Activated CD4-positive, alpha-beta T cell treated with anti-CD3 and anti-CD28 coated beads for 24 hours (primary cell): ENCODE measurements at places on chromosomes 1 and 21.

DNA sequence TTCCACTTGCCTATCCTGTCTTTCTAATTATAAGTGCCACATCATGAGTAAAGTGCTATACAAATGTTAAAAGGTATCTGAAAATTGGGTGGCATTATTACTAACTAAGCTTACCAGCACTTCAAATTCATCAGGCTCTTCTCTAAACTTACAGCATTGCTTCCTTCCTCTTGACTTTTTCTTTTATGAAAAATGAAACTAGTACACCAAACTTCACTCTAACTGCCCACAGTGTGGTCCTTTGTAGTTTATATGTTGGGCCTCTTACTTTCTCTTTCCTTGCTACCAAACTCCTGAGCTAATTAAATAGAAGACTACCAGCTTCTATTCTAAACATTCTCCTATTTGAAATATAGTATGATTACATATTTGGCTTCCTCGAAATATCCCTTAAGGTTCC lies 81.8 kb downstream of the NOTCH2 start:
- no peak for DNase-seq

DNA sequence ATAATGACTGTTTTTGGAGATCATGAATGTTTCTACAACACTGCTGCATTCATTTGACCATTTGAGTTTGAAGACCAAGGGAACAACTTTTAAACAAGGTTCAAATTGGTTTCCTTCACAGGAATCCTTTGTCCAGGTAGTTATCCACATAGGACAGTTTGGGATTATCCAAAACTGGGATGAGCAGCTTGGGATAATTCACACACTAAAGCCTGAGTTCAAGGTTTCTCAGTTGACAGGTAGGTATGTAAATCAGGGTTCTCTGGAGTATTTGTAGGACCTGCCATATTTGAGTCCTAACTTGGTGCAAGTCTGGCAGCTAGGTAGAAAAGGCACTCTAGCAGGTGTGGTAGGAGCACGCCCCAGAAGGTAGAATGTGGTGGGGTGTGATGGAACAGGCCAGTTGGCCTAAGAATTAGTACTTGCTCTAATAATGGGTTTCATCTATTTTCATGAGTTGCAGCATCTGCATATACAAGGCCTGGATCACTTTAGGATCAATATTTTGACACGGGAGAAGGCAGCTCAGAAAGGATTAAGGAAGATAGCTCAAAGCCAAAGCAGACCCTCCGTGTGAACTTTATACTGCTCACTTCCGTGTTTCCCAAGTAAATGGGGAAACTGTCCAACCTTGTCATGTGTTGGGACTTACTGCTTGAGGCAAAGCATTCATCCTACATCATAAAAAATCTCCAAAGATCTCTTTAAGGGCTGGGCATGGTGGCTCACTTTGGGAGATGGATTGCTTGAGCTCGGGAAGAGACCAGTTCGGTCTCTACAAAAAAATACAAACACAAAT lies 14.1 kb upstream of the RAB42 start:
- DNase-seq, result no peak

GRCh38 chr1:36772647-36773495 lies 261.4 kb downstream of the GRIK3 start:
- DNase-seq, result no peak

DNA sequence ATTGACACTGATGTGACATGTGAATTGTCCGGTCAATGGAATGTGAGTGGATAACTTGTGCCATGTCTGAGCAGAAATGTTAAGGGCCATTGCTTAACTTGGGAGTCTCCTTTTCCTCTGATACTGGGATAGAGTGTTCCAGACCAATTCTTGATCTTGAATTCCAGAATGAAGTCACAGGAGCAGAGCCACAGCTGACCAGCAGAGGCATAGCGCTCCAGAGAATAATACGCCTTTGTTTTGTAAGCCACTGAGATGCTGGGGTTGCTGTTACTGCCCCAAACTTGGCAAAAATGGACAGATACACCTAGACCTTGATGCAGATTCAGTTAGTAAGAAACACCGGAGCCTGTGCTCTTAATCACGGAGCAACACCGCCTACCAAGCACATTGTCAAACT lies 6.3 kb downstream of the KCNJ6 start:
- no peak for DNase-seq

- no peak for DNase-seq
Observed at GRCh38 chr1:224528900-224529299, 87.2 kb upstream of the CNIH3 start.

DNA sequence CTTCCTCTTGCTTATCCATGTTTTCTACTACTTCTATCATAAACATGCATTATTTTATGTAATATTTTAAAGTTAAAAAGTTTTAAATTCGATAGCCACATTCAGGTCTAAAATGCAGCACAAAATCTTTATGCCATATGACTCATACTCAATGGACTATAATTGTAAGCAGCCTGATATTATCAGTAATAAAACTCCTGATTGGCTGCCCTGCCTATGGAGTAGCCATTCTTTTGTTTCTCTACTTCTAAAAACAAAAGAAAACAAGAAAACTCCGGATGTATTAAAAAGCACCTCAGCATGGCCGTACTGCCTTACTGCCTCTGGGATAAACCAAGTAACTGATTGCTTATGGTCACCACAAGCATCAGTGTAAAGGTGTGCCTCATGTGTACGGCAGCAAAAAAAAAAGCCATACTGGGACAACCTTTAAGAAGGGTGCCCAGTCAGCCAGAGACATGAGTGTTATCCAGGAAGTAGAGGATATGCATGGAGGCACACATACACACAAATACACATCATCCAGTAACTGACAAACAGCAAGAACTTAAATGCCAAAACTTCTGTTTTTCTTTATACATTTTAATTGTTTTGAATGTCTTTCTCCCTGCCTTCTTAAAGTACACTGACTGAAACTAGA lies 9.2 kb downstream of the SLC35D1 start:
- DNase-seq, result no peak

DNA sequence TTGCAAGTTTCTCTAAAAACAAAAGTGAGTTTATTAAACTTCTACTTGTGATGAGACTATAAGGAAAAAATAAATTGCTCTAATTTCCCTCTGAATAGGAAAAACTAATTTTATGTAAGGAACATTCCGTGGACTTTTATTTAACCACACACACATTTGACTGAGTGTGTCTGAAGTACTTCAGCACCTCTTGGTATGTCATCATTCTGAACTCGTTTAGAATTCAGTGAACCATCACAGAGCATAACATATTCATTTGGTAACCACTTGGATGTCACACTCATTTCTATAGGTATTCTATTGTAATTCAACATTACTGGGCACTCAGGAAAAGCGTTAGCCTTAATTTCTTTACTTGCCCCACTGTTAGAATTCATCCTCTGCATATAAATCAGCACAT lies 79.1 kb downstream of the RGS21 start:
- no peak for DNase-seq

DNA sequence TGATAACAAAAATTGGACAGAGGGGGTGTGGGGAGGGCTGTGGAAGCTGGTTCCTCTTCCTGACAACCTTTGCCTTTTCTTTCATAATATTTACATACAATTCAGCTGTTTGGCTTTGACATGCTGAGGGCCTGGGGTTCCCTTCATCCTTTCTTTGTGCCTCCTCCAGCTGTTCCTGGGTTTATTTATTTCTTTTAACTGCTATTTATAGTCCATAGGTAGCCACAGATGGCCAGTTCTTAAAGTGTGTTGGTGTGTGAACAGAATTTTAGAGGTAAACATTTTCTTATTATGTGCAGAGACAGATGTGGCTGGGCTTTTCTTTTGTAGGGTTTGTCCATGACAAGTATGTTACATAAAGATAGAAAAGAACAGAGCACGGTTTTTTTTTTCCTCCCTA lies 34.1 kb upstream of the CNIH3 start:
- no peak for DNase-seq

DNA sequence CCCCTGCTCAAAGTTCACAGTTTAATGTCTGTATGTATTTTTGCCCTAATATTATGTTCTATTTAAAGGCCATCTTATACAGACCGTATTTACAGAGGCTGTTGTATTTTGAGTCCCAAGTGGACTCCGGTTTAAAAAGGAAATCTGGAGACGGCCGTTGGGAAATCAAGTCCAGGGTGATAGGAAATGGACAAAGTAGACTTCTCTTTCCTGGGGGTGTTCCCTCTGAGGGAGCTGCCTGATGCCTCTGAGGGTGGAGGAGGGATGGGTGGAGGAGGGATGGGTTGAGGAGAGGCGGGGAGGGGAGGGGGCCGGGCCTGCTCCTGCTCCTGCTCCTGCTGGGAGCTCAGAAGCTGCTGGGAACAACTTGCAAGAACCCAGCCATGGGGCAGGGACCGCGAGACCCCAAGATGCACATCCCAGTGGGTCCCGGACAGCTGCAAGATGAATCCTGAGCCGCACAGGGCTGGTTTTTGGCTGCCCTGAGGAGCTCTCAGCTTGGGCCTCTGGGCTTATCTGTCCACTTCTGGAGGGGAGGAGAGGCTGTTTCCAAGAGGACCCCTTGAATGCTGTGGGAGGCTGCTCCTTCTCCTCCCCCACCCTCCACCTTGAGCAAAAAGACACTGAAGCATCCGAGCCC lies 12.0 kb upstream of the ACTL8 start:
- DNase-seq, result no peak

GRCh38 chr1:50208315-50208714 lies 99.6 kb downstream of the ELAVL4 start:
- DNase-seq, result no peak

- no peak for DNase-seq
Observed at GRCh38 chr1:207835958-207836357, 75.0 kb downstream of the CD34 start.

GRCh38 chr1:114490274-114490693 lies 20.7 kb downstream of the TRIM33 start:
- DNase-seq, result no peak

DNA sequence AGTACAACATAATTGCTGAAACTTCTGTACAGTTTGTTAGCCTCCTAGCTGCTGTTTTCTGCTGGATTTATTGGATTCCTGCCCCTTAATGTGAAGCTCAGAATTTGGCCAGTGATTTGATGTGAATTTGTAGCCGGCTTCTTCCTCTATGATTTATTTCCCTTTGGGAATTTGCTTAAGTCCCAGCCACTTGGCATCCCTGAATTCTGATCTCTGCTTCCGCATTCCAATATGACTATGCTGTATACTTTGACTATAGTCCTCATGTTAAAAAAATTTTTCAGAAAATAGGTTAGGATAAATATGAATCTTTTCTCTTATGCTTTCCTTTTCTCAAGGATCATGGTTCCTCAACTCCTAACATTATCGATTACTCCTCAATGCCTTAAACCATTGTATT lies 12.4 kb upstream of the LRIF1 start:
- no peak for DNase-seq

DNA sequence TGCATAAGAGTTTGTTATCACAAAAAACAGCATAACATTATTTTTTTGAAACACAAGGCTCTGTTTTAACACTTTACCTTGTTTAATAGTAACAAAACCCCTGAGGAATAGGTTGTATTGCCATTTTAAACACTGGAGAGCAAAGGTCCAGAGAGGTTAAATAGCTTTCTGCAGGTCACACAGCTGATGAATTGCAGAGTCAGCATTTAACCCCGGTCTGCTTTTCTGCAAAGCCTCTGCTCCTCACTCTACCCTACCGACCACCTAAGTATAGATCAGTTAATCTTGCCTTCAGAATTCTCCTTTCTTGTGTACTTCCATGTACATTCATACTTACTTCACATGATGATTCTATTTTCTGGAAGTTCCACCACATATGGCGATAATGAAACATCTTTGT lies 42.0 kb downstream of the KCNJ15 start:
- no peak for DNase-seq

GRCh38 chr1:219304227-219305226 lies 130.8 kb downstream of the LYPLAL1 start:
- DNase-seq, result no peak

DNA sequence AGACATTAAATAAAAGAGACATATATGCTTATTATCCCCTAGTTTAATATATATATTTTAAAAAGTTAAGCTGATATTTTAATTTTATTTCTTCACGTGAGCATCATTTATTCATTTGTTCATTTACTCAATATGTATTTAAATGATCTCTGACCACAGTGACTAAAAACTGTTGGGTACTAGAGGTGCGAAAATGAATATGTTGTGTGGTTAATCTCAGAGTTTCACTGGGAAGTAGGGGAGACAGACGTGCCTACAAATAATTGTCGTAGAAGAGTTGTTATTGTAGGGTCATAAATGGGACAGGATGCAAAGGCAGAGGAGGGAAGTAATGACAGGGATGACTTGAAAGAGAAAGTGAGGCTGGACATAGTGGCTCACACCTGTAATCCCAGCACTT lies 213.0 kb upstream of the CACYBP start:
- no peak for DNase-seq

DNA sequence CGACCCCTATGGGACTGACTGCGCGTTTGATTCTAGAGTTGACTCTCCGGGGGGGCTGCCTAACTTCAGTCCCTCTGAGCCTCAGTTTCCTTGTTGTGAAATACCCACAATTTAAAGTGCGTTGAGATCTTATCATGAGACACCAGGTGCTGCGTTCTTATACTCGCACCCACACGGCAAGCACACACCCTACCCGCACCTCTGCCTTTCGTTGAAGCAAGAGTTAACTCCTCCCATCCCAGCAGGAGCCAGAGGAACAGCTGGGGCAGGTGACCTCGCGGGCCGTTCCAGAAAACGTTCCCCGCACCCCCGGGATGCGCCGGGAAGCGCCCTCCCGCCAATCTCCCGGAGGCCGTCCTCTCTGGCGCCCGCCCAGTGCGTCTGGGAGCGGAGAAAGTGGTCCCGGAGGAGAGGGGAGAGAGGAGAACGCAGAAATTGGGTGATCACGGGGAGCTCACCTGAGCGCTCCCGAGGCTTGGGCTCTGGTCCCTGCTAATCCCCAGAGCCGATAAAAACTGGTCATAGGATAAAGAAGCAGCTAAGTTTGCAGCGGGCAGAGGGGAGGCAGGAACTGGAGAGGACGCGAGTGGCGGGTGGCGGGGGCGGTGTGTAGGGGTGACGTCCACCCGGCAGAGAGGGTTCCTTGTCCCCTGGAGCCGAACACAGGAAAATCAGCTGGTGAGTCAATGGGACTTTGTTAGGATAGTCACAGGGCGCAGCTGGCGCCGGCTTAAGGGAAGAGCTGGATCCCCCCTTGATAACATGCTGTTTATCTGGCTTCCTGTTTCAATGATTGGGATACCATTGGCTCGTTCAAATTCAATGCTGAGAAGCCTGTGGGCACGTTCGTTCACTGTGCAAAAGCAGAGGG lies 869 bp downstream of the NAV1 start:
- no peak for DNase-seq

DNA sequence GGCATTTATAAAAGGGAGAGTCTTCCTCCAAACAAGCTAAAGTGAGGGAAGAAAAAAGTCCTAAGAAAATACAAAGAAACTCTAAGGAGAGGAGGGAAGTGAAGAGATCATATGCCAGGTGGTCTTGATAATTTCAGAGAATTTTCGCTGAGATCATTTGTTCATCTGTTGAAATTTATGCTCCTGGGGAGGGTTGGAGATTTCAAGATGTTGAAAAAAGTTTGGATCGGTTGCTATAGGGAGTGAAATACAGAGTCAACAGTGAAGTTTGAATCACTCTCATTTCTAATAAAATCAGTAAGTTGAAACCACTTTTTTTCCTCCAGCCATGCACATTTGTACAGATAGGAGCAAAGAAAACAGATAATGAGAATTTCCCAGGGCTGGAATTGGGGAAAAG lies 299.1 kb upstream of the ADAMTS5 start:
- DNase-seq, result no peak
